M059J (cell line): ENCODE measurements at places on chromosomes 13 and 19.

- no peak for DNase-seq
Measured at GRCh38 chr19:3605361-3605760, 1.3 kb downstream of the TBXA2R start.

DNA sequence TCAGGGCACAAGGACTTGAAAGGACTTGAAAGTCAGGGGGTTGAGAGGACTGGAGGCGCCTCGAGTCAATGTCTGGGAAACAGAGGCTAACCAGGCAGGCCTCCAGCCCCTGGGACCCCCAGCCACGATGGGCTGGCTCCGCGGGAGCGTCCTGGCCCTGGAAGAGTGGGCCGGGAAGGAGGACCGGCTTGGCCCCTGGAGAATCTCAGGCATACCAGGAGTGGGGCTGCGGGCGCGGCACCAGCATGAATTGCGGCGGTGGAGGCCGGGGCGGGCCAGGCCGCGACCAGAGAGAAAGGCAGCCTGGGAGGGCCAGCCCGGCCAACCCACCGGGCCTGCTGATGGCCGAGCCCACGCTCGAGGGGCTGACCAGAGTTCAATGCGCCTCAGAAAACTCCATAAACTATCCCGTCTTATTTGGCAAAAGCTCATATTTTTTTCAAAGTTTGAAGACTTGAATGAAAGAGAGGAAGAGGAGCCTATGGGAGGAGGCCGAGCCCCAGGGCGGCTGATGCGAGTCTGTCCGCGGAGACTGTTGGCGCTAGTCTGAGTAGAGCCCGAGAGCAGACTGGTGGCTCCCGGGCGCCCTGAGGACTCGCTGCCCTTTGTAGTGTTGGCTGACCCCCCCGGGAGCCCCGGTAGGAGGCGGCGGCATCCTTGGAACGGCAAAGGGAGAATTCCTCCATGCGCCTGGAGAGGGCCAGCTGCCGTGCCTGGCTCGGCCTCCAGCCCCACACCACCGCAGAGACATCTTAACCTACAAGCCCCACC lies 68.0 kb downstream of the MLLT1 start:
- no peak for DNase-seq

- DNase-seq = peak; percentile 38
Measured at GRCh38 chr13:36146511-36147269, 15.5 kb upstream of the DCLK1 start.

DNA sequence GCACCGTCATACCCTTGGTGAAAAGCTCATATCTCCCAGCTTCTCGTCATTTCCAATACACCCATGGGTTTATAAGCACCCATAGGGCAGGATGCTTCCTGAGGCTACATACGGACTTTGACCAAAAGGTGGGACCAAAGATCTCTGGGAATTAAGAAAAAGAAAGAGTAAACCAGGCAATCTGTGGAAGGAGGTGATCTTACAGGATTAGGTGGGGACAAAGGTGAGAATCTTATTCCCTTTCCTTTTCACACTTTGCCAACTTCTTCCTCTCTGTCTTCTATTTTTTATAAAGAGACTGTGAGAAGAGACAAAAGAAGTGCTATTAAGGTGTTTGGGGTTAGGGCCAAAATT lies 172.0 kb downstream of the DLEU7 start:
- DNase-seq = no peak

DNA sequence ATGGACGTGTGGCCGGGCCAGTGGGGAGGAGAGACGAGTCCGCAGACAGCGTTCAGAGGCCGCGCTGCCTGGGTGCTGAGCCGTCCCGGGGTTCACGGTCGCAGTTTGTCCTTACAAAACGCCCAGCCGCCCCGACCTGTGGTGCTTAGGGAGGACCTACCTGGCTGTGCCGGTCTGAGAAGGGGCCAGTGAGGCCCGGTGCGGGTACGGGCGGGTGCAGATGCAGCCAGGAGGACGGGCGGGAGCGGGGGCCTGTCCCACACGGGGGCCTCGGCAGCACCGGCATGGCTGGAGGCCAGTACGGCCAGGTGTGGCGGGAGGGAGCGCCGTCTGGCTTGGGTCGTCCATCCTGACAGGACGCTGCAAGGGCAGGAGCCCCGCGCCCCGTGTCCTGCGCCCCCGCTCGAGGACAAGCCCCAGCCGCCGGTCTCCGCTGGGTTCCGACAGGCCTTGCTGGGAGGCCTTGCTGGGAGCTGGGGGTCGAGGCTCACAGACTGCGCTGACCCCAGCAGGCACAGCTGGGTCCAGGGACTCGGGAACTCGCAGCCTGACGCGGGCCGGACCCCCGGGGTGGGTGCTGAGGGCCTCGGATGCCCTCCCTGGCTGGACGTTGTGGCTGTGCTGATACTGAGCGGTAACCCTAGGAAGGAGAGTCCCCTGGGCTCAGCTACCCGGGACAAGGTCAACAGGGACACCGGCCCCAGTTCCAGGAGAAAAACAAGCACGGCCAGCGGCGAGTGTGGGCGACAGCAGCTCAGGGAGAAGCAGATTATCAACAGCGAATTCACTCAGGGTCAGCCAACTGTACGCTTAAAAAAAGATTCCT lies 5.3 kb upstream of the PROZ start:
- DNase-seq = no peak

DNA sequence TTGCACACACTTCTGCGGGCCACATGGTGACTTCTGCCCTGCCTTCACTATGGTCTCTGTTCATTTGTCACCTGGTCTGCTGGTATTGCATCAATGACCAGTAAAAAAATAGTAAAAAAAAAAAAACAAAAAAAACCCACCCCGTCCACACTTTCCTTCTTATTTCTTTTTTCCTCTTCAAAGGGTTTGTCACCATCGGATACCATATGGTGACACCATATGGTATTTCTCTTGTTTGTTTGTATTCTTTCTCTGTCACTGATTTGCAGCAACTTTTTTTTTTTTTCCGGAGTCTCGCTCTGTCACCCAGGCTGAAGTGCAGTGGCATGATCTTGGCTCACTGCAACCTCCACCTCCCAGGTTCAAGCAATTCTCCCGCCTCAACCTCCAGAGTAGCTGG lies 26.2 kb upstream of the OR7C2 start:
- no peak for DNase-seq

GRCh38 chr13:59789558-59789957 lies 374.2 kb downstream of the DIAPH3 start:
- DNase-seq = no peak

- peak; percentile 24 for DNase-seq
Measured at GRCh38 chr19:41541990-41542584, 33.9 kb upstream of the CEACAM21 start.
